Ureter (tissue), 1 donor: ENCODE measurements at places on chromosomes 16 and 17.

DNA sequence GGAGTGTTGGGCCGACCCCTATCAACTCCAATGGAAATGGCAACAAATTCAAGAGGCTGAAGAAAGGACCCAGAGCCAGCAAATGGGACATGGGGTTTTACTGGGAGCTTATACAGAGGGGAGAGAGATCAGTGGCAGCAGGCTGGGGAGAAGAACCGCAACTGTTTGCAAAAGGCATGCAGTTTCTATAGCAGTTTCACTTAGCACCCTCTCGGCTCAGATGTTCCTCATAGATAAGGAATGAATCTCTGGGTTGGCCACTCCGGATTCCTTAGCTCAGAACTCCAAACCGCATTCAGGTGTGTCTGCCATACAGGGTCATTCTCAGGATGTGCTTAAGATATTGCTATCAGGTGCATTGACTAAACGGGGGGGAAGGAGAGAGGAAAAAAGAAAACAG is 71.1 kb upstream of the RPL38 start:
- no peak for DNase-seq

DNA sequence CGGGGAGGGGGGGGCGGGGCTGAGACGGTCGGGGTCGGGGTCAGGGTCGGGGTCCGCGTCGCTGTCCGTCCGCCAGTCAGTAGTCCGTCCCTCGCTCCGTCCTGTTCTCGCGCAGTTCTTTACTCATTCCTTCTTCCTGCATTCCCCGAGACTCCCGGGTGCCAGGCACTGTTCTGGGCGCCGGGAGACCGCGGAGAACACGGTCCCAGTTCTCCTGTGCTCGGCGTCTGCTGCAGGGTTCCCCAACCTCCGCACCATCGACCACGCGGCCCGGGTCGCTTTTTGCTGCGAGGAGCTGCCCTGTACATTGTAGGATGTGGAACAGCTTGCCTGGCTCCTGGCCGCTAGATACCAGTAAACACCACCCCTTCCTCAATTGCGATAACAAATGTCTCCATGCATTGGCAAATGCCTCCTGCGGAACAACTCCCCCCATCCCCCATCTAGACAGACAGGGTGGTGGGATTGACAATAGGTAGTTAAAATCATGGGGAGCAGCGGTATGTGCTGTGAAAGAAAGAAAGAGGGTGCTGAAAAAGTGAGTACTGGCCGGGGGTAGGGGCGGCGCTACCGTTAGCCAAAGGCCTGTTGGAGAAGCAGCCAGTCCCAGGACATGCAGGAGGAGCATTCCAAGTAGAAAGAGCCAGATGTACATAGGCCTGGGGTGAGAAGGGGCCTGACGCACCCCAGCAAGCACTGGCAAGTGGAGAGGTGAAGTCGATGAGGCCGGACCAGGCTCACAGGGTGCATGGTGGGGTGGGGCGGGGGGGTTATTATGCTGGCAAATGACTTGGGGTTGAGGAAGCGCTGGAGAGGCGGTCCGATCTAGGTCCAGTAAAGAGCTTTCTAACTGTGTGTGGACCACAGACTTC is 631 bp downstream of the TRAF7 start:
- no peak for DNase-seq

- no peak for DNase-seq
Measured at GRCh38 chr16:24537474-24538337, 1.7 kb upstream of the RBBP6 start.

DNA sequence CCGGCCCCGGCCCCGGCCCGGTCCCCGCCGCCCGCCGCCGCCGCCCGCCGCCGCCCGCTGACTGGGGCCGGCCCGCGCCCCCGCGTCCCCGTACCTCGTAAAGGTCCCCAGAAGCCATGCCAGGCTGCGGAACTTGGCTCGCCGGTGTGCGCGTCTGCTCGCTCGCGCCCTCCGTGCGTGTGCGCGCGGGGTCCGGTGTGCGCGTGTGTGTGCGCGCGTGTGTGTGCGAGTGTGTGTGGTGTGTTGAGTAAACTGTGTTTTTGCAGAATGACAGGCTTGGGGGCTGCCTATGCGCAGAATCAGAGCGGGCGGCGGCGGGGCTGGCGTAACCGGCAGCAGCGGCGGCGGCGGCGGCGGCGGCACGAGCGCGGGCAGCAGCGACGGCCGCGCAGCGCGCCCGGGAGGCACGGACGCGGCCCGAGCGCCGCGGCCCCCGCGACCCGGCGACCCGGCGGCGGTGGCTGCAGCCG is 307 bp downstream of the CDYL2 start:
- peak; percentile 60 for DNase-seq

DNA sequence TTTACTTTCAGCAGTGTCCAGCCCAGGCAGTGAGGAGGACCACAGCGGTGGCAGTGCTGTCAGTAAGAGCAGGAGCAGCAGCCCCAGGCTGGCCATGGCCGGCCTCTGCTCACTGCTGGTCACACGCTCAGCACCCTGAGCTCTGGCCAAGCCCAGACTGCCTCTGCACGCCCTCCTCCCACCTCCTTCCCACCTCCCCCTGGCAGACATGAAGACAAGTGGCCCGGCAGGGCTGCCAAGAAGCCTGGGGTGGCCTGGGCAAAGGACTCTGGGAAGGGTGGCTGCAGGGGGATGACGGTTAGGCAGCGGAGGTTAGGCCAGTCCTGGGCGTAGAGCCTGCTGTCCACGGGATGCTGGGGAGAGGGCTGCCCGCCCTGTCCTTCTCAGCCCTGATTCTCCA is at the start of gene C16orf89:
Gene C16orf89, minus strand, starts transcription at position 144 of the 400 bp plus-strand sequence. Its CDS starts 48 bp downstream, at position 96.
- DNase-seq, result peak; percentile 55

DNA sequence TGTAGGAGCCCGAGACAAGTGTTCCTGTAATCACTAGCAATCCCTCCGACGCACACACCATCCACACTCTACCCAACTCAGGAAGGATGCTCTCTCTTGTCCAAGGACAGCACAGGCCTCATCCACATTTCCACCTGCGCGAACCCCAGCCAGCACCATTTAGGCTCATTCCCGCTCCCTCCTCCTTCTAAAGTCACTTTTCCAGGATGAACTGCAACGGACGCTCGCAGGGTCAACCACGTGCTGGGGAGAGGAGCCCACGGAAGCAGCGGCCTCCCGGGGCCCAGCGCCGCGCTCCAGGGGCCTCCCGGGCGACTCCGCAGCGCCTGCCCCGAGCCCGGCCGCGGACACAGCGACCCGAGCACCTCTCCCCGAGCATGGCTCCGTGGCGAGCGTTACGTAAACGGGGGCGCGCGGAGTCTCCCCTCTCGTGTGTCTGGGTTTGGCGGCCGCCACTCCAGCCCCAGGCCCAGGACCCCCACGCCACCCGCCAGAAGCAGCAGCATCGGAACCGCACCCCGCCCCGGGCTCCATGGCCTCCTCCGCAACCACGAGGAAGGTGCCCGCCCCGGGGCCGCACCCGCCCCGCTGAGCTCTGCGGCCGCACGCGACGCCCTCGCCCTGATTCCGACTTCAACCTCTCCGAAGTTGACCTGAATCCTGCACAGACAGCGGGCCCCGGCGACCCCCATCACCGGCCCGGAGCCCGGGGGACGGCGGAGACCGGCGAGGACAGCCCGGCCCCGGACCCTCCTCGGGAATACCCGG is 668 bp downstream of the USP36 start:
- DNase-seq, result no peak

DNA sequence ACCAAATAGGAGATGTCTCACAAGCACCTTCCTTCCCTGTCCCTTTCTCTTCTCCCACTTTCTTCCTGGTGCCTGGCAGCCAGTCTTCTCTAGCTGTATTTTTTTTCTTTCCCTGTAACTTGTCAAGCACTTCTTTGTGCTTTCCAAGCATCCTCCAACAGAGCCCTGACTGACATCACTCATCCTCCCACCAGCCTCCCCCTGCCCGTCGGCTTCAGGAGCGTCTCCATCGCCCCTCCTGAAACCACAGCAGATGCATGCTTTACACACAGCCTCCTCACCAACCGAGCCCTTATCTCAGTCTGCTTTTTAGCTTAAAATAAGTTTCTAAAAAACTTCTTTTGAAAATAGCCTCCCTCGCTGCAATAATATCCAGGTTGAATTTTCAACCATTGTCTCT is 268.7 kb upstream of the CDH5 start:
- DNase-seq, result no peak

DNA sequence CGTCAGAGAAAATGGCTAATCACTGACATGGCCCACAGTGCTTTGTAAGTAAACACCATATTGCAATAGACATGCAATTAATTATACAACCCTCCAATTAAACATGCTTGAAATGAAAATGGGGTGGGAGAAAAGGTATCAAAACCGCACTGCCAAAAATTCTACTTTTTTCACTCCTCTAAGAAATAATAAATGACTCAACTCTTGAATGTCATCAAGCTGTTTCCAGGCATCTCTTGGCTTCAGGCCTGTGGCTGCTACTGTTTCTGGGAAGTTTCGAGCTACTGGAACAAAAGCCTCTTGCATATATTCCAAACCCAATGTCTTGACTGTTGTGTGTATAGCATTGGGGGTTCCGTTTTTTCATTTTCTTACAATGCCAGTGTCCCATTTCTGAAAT is 412.6 kb downstream of the RBFOX1 start:
- DNase-seq, result no peak

GRCh38 chr17:67385122-67385988 is 8.3 kb downstream of the PITPNC1 start:
- no peak for DNase-seq

- DNase-seq, result no peak
Measured at GRCh38 chr17:4332296-4332970, 34.0 kb downstream of the UBE2G1 start.

DNA sequence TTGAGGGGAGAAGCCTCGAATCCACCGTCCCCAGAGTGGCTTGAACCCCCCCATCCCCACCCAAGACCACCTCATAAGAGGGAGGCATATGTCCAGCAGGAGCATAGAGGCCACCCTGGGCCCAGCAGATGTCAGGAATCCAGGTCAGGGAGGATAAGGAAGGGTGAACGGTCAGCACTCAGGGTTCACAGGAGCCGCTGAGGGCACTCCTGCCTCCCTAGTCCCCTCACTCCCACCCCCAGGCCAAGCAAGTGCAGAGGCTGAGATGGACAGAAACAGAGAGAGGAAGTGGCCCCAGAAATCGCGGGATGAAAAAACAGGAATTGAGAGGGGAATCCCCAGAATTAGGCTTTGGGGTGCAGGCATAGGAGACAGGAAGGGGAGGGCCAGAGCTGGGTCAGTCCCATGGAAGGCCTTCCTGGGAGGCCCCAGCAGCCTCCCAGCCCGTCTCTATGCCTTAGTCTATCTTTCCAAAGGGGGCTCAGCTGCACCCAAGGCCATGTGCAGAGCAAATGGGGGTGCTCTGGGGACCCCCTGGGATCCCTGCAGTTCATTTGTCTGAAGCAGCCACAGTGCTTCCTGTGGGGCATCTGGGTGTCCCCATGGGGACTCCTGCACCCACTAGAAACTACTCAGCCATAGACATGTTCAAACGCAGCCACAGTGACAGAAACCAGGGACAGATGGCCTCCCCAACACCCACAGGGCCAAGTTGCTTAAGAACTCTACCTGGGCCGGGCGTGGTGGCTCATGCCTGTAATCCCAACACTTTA is 1.7 kb downstream of the CMTM3 start:
- no peak for DNase-seq

- DNase-seq, result no peak
Measured at GRCh38 chr16:88478889-88479792, 26.1 kb downstream of the ZFPM1 start.

DNA sequence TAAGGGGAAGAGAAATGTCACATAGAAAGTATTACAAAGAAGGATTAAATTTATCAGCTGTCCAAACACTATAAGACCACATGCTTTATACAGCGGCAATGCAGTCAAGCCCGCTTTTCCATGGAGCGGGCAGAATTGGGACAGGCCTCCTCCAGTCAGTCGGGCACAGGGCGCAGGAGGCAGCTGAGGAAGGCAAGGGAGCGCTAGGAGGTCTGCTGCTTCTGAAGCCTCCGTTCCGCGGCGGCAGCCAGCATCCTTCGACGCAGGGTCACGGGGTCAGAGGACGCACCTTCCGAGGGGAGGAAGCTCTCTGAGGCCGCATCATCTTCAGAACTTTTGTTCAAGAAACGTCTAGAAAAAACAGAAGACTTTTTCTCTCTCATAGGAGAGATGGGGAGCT is 62.6 kb downstream of the AMFR start:
- DNase-seq, result no peak

GRCh38 chr17:69876757-69877156 is 198.3 kb upstream of the KCNJ16 start:
- no peak for DNase-seq

- DNase-seq, result no peak
Measured at GRCh38 chr16:1420111-1420539, 422 bp downstream of the UQCC4 start.

DNA sequence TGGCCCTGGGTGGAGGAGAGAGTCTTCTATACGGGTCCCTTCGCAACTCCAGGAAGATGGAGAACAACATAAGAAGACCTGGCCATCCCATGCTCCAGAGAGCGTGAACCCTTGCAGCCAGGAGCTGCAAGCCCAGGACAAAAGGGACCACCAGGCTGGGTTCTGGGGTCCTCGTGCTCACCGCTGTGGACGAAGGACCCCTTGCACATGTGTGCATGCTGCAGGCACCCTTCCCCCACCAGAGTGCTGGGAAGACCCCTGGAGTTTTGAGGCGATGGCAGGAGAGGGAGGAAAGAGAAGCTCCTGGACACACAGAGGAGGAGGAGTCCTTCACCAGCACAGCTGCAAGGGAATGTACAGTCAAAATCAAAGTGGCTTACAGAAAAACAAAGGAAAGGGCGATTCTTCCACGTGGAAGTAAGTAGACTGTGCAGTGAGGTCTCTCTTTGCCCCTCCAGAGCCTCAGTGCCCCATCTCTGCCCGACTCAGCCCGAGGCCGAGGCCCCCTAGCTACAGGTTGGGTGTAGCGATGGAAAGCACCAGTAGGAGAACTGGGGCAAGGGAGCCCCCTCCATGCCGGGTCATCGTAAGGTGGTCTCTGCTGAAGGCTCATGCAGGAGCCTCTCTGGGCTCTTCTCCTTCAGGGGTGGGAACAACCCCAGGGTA is 51.3 kb downstream of the PIMREG start:
- DNase-seq, result no peak

GRCh38 chr16:85754413-85754812 is 3.5 kb upstream of the C16orf74 start:
- no peak for DNase-seq

DNA sequence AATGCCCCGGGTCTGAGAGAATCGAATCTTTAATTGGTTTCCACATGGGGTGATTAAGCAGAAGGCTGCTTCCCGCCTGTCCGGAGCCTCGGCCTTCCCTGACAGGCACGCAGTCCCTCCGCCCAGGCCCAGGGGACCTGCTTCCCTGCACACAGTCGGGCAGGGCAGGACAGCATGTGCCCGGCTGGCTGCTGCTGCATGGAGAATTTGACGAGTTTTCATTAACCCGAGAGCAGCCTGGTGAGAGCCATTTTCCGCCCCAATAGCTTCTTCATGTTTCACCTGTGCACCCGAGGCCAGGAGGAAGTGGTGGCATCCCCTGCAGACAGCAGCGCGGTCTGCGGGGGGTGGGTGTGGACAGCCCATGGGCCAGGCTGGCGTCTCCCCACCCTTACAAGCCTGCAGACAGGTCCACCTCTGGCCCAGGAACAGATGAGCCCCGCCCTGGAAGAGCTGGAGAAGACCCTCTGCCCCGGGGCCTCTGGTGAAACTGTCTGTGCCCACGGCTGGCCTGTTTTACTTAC is 67.0 kb downstream of the KLHDC4 start:
- no peak for DNase-seq
